H9 (cell line): ENCODE measurements at places on chromosomes 7 and 10. TPM values are rescaled to one million over a fixed set of nuclear protein-coding genes. Genes with fewer than 3 reads are reported as not detected.

DNA sequence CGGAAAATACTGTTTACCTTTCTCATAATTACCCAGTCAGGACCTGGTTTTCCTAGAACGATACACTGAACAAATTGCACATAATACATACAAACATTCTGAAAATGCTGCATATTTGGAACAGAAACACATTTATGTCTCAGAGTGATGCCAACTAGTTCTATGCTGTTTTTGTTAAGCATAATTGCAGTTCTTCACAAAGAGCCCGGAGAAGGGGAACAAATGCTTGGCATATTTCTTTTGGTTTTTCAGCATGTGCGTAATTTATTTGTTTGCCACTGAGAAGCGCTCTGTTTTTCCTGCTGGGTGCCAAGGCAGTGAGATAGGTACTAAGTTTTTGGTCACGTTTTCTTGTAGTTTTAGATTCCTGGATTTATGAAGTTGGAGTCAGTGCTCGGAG, 181.0 kb upstream of the MDFIC start:
- H3K4me1 ChIP-seq = no peaks in the 10 kb centered on the region
- H3K36me3 ChIP-seq = no peaks in the 10 kb centered on the region
- no peak overlapping the region for H3K27ac ChIP-seq

DNA sequence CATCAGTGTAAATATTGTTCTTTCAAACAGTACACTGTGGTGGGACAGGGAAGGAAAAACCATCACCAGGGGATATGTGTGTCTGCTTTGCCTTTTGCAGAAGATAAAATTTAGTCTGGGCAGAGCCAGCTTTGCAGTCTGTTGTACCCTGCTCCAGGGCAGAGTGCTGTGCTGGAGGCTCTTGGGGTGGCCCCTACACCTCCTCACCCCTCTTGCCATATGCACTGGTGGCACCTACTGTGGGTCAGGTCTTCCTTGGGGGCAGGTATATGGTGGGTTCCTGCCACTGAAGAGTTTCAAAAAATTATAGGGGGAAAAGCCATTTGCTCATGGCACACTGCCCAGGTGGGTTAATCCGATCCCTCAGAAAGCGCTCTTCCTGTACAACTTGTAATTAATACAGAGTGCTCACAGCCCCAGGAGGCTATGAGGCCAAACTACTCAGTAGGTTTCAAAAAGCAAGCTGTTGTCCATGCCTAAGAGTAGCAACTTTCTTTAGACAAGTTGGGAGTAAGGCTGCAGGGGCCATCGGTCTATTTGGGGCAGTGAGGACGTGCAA, 112.7 kb upstream of the BMPER start:
- peaks cover 14% of the 10 kb centered on the region; the same call in 1 of the 2 replicates for H3K4me1 ChIP-seq
- no peaks in the 10 kb centered on the region for H3K27me3 ChIP-seq
- no peak for DNase-seq
- no peak overlapping the region for H3K4me3 ChIP-seq
- H3K36me3 ChIP-seq = peaks cover 6% of the 10 kb centered on the region
- no peak overlapping the region for H3K27ac ChIP-seq

Gene HOXA11
- total RNA-seq = not detected in 2 replicates

Gene RAMP3
- total RNA-seq = 0.63 and 0.66 TPM in 2 replicates

Gene TAC1
- total RNA-seq = 0.31 and 0.77 TPM in 2 replicates

DNA sequence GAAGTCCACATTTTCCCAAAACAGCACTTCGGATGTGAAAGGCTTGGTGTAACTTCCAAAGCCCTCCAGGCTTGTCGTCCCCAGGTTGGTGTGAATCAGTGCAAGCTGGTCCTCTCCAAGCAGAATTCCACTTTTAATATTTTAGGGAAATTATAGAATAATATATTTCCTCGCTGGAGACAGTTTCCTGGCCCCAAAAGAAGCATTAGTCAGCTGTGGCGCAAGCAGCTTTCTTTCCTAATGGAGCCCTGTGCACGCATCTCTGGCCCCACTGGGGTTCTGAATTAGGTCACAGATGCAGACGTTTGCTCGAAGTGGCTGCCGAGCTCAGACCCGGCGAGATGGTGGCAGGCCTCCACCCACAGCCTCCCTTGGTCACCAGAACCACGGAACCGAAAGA, 33.3 kb upstream of the MNX1 start:
- DNase-seq = no peak
- H3K4me3 ChIP-seq = no peak overlapping the region
- H3K27me3 ChIP-seq = no peaks in the 10 kb centered on the region

- no peaks in the 10 kb centered on the region for H3K27me3 ChIP-seq
- H3K4me1 ChIP-seq = no peaks in the 10 kb centered on the region
- no peaks in the 10 kb centered on the region for H3K36me3 ChIP-seq
- H3K4me3 ChIP-seq = no peak overlapping the region
- no peak for DNase-seq
Measured at GRCh38 chr10:10613656-10614244, 403.9 kb upstream of the CELF2 start.

DNA sequence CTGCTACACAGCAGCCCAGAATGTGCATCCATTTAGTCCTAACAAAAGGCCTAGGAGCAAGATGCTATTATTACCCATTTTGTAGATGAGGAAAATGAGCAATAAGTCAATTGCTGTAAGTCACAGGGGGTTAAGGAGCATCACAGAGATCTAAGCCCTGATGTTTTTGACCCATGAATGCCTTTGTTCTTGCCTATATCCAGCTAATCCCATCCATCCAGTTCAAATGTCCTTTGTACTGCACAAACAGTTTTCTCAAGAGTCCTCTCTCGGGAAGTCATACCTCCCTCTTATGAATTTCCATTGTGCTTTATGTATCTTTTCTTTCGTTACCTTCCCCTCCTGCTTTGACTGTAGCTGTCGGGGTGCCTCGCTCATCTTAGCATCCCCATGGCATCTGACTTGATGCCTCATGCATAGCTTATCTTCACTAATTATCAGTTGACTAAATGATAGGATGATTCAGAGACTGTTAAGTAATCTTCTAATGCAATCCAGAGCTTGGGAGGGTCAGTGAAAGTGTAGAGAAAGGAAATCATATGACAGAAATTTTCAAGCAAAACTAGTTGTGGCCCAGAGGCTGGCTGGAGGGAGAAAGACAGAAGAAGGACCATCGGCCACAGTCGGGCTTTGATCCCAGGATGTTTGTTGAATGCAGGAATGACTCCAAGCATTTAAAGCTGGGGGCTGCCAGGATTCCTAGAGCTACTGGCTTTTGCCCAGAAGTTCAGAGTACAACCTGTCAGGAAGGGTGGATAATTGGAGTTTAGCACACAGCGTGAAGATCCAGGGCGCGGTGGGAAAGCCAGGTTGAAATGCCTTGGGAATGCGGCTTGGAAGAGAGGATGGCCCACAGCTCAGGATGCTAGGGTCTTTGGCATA, 23.5 kb downstream of the BLVRA start:
- H3K4me3 ChIP-seq = no peak overlapping the region
- no peak for DNase-seq
- H3K4me1 ChIP-seq = no peaks in the 10 kb centered on the region
- H3K27me3 ChIP-seq = 0 out of 2 replicates have a peak, but pooled peaks cover 2% of the 10 kb centered on the region
- no peak overlapping the region for H3K27ac ChIP-seq

Gene TMEM229A
- 0.37 and 0.46 TPM in 2 replicates for total RNA-seq

DNA sequence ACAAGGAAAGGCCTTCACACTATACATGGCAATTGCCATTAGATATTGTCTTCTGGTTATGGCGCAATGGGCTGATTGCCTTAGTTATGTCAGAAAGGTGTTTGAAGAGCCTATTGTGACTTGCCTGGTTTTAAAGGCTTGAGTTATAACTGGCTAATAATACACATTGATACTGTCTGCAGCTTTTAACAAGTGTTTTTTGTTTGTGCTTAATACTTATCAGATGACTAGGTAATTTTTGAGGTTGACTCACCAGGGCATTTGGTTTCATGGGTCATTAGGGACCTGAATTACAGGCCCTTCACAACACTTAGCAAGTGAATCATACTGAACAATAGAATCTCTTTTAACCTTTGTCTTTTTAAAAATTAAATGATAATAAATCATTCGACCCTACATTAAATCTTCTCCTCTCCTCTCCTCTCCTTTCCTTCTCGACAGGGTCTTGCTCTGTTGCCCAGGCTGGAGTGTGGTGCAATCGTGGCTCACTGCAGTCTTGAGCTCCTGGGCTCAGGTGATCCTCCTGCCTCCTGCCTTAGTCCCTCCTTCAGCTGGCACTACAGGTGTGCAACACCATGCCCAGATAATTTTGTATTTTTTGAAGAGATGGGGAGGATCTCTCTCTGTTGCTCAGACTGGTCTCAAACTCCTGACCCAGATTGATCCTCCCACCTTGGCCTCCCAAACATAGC, 196.3 kb downstream of the JCAD start:
- DNase-seq = no peak
- H3K27me3 ChIP-seq = no peaks in the 10 kb centered on the region
- no peaks in the 10 kb centered on the region for H3K4me1 ChIP-seq
- H3K27ac ChIP-seq = no peak overlapping the region
- no peaks in the 10 kb centered on the region for H3K36me3 ChIP-seq

DNA sequence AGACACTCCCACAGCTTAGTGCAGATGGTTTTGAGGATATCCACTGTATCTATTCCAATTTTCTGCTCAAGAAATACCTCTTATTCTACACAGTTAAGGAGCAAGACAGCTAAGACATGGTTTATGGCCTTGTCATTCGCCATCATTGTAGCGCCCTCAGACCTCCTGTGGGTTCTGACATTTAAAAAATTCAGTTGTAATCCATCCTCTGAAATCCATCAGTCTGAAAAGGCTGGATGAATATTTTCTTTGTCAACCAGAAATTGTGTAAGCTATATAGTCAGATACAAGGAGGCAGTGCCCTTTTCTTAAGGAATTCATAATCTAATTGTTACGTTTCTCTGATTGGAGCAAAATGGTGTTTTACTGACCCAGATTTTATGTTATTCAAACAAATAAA, 353.6 kb downstream of the GALNT17 start:
- H3K27ac ChIP-seq = no peak overlapping the region
- H3K36me3 ChIP-seq = peaks cover 32% of the 10 kb centered on the region
- no peak for DNase-seq
- no peaks in the 10 kb centered on the region for H3K27me3 ChIP-seq
- H3K4me3 ChIP-seq = no peak overlapping the region
- no peaks in the 10 kb centered on the region; the same call in 1 of the 2 replicates for H3K4me1 ChIP-seq

Gene SPDYE5
- not detected in 2 replicates for total RNA-seq

DNA sequence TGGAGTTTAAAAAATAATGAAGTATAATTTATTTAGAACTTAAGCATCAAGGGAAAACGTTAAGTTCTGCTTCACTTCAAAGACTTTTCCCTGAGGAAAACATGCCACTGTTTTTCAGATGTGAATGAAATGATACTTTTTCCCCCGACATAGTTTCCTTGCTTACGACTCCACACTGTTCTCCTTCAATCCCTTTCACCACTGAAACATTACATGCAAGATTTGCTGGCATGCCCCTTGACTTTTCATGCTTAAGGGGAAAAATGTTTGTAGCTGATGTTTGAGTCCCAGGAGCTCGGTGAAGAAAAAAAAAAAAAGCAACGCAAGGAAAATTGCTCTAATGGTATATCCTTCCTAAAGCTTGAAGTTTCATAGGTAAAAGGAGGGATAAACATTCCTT, 10.0 kb downstream of the GLI3 start:
- H3K4me3 ChIP-seq = peak overlapping the region; percentile 55
- DNase-seq = no peak
- H3K27me3 ChIP-seq = no peaks in the 10 kb centered on the region
- no peak overlapping the region for H3K27ac ChIP-seq

Gene NUDT5
- total RNA-seq = 109 and 117 TPM in 2 replicates

GRCh38 chr10:83274088-83274487, 865.2 kb upstream of the GHITM start:
- H3K27ac ChIP-seq = no peak overlapping the region
- H3K27me3 ChIP-seq = no peaks in the 10 kb centered on the region
- no peak for DNase-seq
- H3K4me1 ChIP-seq = no peaks in the 10 kb centered on the region
- H3K36me3 ChIP-seq = no peaks in the 10 kb centered on the region

GRCh38 chr7:94332571-94332970, 62.1 kb upstream of the COL1A2 start:
- no peaks in the 10 kb centered on the region for H3K36me3 ChIP-seq
- H3K27ac ChIP-seq = no peak overlapping the region
- DNase-seq = no peak
- no peaks in the 10 kb centered on the region for H3K27me3 ChIP-seq
- H3K4me3 ChIP-seq = no peak overlapping the region
- no peaks in the 10 kb centered on the region; the same call in 1 of the 2 replicates for H3K4me1 ChIP-seq

Gene ENTPD1
- 1.9 and 2.0 TPM in 2 replicates for total RNA-seq

Gene ZNF853
- 9.3 and 9.6 TPM in 2 replicates for total RNA-seq

- H3K4me1 ChIP-seq = no peaks in the 10 kb centered on the region
- no peaks in the 10 kb centered on the region for H3K27me3 ChIP-seq
- no peak overlapping the region for H3K27ac ChIP-seq
- DNase-seq = no peak
- H3K36me3 ChIP-seq = no peaks in the 10 kb centered on the region
Measured at GRCh38 chr10:95573964-95574604, 12.9 kb upstream of the SORBS1 start.

- no peak overlapping the region for H3K27ac ChIP-seq
- peaks cover 5% of the 10 kb centered on the region; the same call in 1 of the 2 replicates for H3K4me1 ChIP-seq
- H3K36me3 ChIP-seq = no peaks in the 10 kb centered on the region
- H3K4me3 ChIP-seq = no peak overlapping the region
- DNase-seq = peak; percentile 84
- H3K27me3 ChIP-seq = peaks cover 4% of the 10 kb centered on the region; the same call in 1 of the 2 replicates
Measured at GRCh38 chr10:123967626-123968243, 76.1 kb upstream of the CPXM2 start.

GRCh38 chr10:124152139-124153022, 59.0 kb upstream of the CHST15 start:
- DNase-seq = peak; percentile 46
- peaks cover 2% of the 10 kb centered on the region; the same call in 1 of the 3 replicates for H3K36me3 ChIP-seq
- H3K4me1 ChIP-seq = no peaks in the 10 kb centered on the region; the same call in 1 of the 2 replicates
- no peak overlapping the region for H3K27ac ChIP-seq

DNA sequence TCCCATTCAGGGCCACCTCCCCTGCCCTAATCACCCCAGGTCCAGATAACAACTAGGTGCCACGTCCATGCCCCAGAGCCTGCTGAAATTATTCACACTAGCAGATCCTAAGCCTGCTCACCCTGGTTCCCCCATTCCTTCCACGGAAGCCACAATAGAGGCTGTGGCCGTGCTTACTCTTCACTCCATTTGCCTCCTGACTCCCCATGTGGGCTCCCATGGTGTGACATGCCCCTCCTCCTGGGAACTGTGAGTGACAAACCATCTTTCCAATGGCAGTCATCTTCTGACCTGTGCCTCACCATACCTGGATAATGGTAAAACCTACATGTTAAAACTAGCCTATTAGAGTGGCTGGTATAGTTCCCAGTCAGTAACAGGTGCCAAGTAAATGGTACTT, 216.2 kb upstream of the PRKCQ start:
- H3K4me1 ChIP-seq = peaks cover 16% of the 10 kb centered on the region
- peak; percentile 71 for DNase-seq
- H3K36me3 ChIP-seq = peaks cover 2% of the 10 kb centered on the region
- no peaks in the 10 kb centered on the region for H3K27me3 ChIP-seq
- H3K4me3 ChIP-seq = no peak overlapping the region

Gene LRRN3
- total RNA-seq = 0.77 and 1.0 TPM in 2 replicates

Gene RRP12
- 71.6 and 83.0 TPM in 2 replicates for total RNA-seq

DNA sequence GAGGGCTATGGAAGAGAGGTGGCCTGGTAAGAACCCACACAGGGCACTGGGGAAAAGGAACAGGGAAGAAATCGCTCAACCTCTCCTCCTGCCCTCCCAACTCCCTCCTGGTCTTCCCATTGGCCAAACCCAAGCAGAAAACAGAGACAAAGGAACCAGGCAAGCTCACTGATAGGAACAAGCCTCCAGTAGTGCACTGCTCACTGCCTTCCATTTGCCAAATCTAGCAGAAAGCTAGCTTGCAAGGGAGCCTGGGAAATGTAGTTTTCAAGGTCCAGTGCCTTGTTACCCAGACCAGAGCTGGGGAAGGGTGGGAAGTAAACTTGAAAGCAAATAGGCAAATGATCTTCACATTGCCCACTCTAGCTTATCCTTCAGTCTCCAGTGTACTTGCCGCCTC, 556.1 kb upstream of the AUTS2 start:
- H3K27me3 ChIP-seq = no peaks in the 10 kb centered on the region
- no peaks in the 10 kb centered on the region for H3K4me1 ChIP-seq
- H3K36me3 ChIP-seq = peaks cover 17% of the 10 kb centered on the region
- H3K27ac ChIP-seq = no peak overlapping the region
- H3K4me3 ChIP-seq = no peak overlapping the region

Gene PRKAR2B
- total RNA-seq = 15.2 and 16.6 TPM in 2 replicates
